Chondrocyte (in vitro differentiated cells): ENCODE measurements at places on chromosomes 3 and 15. TPM values are rescaled to one million over a fixed set of nuclear protein-coding genes. Genes with fewer than 3 reads are reported as not detected.

DNA sequence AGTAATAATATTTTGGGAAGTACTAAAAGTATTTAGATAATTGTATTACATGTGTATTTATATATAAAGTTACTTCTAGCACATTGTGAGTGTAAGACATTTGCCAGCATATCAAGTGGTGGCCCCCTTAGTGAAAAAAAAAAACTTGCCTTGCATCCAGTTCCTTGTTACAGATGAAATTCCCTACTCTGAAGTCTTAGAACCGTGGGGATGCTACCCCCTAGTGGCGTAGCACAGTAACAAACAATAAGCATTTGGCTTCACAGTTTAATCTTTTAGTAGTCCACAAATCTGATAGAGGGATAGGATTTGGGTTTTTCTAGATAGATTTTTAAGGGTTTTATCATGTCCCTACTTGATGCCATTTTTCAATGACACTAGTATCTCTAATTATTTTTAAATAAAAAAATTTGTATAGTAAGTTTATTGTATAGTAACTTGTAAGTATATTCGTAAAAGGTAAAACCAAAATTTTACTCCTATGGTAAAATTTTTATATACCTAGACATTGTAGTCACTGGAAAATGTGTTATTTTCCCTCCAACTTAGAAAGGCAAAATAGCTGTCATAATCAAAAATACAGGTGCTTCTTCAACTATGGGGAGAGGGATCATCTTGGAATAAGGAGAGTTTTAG is 14.3 kb downstream of the SMC4 start:
- no peak for DNase-seq

DNA sequence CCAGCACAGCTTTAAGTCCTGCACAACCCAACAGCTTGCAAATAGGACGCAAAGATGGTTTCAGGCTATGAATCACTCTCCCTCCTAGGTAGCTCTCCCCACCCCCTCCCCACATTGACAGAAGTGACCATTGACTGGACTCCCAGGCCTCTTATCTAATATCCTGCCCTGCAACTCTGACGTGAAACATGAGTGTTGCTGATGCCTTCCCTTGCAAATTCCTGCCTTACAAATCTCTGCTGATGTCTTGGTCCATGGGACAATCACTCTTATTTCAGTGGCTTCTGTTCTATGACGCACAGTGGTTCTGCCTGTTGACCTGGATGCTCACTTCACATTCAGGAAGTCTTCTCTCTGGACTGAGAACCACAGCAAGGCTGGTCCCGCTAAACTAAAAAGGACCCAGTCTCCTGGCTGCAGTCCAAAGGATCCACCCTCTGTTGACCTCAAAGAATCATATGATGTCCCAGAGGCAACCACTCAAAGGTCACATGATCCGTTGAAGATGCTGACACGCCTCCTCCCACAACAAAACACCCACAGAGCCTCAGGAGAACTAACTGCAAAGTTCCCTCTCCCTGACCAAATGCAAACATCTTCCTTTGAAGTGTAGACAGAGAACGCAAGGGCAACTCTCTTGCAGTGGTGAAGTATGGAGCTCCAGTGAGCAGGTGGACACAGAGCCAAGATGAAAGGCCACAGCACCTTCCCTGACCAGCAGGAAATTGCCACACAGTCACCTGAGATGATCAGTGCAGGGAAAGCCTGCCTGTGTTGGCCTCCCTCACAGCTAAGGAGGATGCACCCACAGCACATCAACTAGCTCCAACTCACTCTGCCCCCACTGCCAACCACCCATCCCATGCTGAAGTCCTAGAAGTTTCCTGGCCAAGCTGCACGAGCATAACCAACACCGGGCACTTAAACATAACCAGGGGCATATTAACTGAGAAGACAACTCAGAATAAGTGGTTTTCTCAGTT is 112.3 kb downstream of the ADAMTS17 start:
- DNase-seq: no peak

DNA sequence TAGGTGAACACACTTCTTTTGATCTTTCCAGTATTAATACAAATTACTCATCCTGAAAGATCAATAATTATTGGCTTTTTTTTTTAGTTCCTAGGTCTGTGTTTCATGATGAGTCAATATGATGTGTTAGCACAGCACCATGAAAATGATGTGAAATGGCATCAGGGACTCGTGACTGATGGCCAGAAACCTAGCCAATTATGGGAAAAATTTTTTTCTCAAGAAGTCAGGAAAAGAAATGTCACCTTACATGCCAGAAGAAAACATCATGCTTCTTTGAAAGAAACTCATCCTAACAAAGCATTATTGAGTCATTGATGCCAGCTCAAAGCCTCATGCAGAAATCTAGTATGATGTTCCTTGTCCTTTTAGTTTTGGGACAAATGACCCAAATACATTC is 468.3 kb upstream of the CBLB start:
- DNase-seq: no peak

DNA sequence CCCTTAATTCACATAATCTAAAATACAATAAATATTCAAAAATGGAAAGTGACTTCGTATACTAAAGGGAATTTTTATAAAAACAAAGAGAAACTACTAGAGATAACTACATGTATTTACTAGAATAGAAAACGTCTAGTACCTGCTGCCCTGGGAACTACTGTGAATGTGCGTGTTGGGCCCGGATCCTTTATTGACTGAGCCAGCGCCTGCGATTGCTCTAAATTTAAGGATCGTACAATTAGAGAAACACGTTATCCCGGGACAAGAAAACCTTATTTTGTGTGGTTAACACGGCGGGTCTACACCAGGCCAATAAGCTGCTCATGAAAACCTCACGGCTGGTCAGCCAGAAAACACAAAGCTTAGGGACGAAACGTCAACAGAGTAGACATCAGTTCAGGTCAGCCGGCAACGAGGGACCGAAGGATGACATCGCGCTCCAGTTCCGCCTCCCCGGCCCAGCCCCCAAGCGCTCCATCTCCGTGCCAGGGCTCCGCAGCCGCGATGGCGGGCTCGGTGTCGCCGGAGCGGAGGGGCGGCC is 555 bp downstream of the TM2D3 start:
- DNase-seq: no peak

GRCh38 chr3:103341078-103341606 is 906.3 kb downstream of the ZPLD1 start:
- no peak for DNase-seq

DNA sequence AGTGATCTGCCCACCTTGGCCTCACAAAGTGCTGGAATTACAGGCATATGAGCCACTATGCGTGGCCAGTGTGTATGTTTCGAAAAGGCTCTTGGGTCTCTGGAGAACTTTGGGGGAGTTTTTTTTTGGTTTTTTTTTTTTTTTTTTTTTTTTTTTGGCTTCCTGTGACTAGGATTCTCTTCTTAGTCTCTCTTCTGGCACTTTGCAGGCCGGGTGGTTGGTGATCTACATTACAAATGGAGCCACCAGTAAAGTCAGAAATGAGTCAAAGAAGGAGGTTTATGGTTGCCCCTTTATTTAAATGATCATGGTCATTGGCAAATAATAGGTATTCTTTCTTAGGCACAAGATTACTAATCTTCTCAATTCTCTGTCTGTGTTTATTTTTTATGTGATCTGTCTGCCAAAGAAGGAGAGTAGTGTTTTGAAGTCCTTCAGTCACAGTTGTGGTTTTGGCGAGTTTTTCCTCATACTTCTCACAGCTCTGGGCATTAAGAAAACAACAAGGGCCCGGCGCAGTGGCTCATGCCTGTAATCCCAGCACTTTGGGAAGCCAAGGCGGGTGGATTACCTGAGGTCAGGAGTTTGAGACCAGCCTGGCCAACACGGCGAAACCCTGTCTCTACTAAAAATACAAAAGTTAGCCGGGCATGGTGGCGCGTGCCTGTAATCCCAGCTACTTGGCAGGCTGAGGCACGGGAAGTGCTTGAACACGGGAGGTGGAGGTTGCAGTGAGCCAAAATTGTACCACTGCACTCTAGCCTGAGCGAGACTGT is 38.3 kb downstream of the PDE8A start:
- DNase-seq: no peak

DNA sequence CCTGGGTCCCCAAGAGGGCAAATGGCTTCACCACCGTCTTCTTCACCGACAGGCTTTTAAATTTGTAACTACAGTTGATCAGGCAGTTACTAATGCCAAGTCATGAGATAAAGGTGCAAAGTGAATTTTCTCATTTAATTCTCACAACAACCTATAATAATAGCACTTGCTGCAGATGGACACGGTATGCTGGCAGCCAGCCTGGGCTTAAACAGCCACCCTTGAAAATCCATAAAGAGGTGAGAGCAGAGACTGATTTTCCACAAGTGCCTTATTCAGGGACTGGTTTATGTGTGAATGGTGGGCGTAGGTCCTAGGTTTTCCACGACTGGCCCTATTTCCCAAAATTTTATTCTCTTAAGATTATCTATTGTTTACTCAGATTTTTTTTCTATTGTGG is 117.8 kb downstream of the RAB11A start:
- no peak for DNase-seq

DNA sequence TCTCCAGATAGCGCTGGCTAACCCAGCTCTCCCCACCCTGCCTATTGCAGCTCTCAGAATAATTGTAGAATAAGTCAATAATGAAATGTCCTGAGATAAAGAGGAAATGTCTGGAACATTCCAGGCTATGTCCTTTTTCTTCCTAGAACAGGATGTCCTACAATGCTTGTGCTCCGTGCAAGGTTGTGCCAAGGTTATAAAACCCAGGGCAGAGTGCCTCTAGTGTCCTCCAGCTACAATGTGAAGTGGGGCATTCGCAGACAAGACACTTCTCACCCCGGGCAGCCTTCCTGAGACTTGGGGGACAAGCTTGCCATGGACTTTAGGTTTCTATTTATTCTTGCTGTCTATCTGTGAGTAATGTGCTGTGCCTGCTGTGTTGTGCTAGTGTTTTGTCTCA is 900.6 kb downstream of the TUSC7 start:
- no peak for DNase-seq

GRCh38 chr3:128067489-128067888 is 15.3 kb downstream of the SEC61A1 start:
- DNase-seq: no peak

DNA sequence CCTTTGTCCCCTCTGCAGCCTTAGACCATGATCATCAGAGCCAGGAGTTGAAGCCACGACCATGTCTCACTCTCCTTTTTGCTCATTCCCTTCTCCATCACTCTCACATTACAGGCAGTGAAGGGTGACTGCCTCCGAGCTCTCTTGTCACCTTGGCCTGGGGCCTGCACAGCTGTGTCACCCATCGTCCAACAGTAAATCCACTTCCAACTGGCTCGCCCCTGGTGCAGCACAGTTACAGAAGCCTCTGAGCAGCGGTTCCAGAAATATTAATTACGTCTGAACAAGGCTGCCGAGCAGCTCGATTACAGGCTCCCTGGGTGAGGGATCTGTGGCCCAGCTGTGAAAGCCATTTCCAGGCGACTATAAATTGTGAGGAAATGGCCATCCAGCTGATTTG is 528.2 kb downstream of the NR2F2 start:
- no peak for DNase-seq

CXCR6 gene
- not detected in 3 replicates for total RNA-seq

LTK gene
- total RNA-seq: 0.73 to 1.4 TPM (median 1.0 TPM) in 3 replicates

COL7A1 gene
- 15.9 to 36.6 TPM (median 36.5 TPM) in 3 replicates for total RNA-seq

LOXL1 gene
- 428 to 446 TPM (median 444 TPM) in 3 replicates for total RNA-seq
